Renal cortical epithelial cell (primary cell): ENCODE measurements at places on chromosomes 13 and 19. TPM values are rescaled to one million over a fixed set of nuclear protein-coding genes. Genes with fewer than 3 reads are reported as not detected.

- no peak for DNase-seq
These were observed 8.6 kb upstream of the SPIB start for GRCh38 chr19:50410109-50410508.

DNA sequence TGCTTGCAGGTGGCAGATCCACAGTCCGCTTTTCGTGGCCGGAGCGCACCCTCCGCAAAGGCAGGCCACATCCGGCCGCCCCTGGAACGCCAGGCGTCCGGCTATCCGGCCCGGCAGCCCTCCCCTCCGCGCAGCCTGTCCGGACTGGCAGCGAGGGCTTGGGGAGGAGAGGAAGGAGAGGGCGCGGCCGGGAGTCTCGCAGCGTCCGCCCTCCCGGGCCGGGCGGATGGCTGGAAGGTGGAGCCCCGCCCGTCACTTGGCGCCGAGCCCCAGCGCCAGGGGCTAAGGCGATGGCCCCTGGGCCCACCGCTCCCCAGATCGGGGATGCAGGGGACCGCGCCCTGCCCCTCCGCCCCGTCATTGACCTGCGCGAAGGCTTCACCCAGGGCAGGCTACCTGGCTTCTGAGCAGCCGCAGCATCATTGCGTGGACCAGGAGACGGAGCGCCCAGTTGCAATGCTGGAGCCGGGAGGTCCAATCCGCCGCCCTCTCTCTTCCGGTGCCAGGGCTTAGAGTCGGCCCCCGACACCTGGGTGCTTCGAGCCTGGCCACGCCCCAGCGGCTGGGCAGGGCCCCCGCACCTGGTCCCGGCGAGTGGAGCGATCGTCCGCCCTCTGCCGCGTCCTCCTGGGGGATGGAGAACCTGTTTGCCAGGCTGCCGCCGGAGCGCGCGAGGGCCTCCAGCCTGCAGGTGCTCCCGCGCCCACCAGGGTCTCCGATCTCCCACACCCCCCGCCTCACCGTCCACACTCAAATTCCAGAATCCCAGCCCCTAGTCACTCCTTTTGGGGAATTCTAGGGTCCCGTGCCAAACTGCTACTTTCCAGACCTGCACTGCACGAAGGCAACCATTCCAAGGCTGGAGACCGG lies at the start of gene FUT1:
Gene FUT1, minus strand, starts transcription at position 146 of the 870 bp plus-strand sequence. CDS start 1,360 bp downstream, outside the sequence.
- no peak for DNase-seq

DNA sequence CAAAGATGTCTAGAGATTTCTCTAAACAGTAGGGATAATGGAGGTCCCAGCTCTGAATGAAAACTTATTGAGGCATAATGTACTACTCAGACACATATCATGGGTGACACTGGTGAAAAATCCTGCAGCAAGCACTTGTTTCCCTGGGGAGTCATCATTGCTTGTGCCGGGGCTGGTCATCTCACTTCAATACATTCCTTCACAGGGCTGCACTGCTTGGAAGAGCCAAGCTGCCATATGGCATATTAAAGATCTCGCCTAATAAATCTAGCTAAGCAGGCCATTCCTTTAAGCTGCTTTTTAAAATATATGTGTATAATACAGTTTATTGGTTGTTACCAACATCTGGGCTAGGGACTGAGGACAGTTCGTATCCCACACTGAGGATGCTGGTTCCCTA lies 332.2 kb upstream of the GPC6 start:
- DNase-seq = no peak

DNA sequence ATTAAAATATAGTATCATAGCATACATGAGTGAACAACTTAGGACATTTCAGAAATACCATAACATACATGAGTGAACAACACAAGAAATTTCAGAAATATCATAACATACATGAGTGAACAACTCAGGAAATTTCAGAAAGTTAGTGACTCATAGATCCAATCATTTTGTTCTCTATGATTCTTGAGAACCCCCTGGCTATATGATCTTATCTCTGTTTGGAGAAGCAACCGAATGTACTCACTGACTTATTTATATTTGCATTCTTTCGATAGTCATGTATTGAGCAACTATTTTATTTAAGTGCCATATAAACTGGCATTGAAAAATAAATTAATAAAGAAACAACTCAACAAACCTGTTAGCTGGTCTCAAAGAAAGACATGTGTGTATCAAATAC lies 251.1 kb downstream of the EFNB2 start:
- peak; percentile 31 for DNase-seq

DNA sequence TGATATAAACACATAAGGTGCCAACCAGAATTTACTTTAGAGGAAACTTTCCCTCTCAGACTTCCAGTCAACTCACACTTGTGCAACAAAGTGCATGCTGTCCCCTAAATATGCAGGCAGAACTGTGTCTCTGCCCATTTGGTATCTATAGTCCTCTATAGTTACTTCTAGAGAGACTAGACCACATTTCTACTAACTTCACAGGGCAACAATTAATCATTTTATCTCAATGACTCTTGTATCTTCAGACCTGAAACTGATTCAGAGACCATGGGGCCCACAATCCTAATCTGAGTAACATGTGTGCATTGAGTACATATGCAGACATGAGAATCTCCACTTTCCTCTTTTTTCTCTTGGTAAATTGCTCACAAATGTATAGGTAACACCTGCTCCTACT lies 158.1 kb downstream of the ZNF486 start:
- no peak for DNase-seq

GRCh38 chr13:111361046-111361872 lies 40.8 kb downstream of the TEX29 start:
- no peak for DNase-seq

- no peak for DNase-seq
These were observed 96.9 kb upstream of the OXGR1 start for GRCh38 chr13:97091196-97091595.

- DNase-seq = peak; percentile 76
These were observed 851 bp downstream of the FBXO46 start for GRCh38 chr19:45729800-45730290.

GRCh38 chr13:21672796-21673538 lies 2.1 kb downstream of the FGF9 start:
- peak; percentile 23 for DNase-seq

- DNase-seq = no peak
These were observed 843 bp downstream of the ZNF610 start for GRCh38 chr19:52336791-52337381.

GRCh38 chr19:48342841-48343540 lies 17.6 kb downstream of the EMP3 start:
- DNase-seq = no peak

- no peak for DNase-seq
These were observed 50.0 kb upstream of the GPR183 start for GRCh38 chr13:99357131-99357596.

- peak; percentile 55 for DNase-seq
These were observed at the start of gene WDR18 for GRCh38 chr19:984165-984967. TSS of gene WDR18 (plus strand) at chr19:984345. CDS start at chr19:984354, 9 bp downstream.

The MEF2B gene
- 0.20 TPM in 1 of 2 replicates, not detected in the other for total RNA-seq

The ZNF296 gene
- 0.65 TPM in 1 of 2 replicates, not detected in the other for total RNA-seq

The ATXN8OS gene
- total RNA-seq = not detected in 2 replicates

The FAM83E gene
- total RNA-seq = 0.17 TPM in 1 of 2 replicates, not detected in the other

The CEACAM7 gene
- total RNA-seq = not detected in 2 replicates
